Brain (organoid and tissue), 16 donors: ENCODE measurements at places on chromosomes 11 and 22. TPM values are rescaled to one million over a fixed set of nuclear protein-coding genes. Genes with fewer than 3 reads are reported as not detected.

DNA sequence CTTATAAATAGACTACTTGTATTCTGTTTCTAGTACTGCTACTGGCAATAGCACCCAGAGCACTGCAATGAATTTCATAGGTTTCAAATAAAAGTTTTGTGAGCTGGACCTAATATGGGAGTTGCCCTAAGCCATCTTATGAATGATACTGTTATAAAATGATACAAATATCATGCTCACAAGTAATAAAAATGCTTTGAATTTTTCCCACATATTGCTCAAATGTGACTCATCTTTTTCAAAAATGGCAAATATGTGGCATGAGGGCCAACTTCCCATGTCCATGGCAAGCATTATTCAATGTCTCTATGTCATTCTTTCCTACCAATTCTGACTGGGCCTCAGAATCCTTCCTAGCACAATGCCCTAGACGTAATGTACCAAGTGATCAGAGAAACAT, 137.6 kb downstream of the TRPC6 start:
- DNase-seq: no peak

DNA sequence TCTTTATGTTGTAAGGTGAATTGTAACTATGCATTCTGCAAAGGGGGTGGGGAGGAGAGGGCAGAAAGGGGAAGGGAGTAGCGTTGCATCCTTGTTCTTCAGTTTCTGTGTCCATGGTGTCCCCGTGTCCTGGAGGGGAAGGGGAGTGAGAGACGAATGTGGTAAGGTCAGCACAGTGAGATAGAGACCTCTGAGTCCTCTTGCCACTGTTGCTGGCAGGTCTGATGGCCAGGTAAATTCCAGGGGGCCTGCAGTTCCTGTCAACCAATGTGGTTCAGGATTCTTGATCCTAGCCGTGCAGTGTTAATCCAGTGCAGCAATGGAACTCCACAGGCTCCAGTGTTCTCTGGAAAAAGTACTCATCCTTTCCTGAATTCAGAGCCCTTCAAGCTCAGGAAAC, 14.6 kb upstream of the ADSL start:
- no peak for DNase-seq

DNA sequence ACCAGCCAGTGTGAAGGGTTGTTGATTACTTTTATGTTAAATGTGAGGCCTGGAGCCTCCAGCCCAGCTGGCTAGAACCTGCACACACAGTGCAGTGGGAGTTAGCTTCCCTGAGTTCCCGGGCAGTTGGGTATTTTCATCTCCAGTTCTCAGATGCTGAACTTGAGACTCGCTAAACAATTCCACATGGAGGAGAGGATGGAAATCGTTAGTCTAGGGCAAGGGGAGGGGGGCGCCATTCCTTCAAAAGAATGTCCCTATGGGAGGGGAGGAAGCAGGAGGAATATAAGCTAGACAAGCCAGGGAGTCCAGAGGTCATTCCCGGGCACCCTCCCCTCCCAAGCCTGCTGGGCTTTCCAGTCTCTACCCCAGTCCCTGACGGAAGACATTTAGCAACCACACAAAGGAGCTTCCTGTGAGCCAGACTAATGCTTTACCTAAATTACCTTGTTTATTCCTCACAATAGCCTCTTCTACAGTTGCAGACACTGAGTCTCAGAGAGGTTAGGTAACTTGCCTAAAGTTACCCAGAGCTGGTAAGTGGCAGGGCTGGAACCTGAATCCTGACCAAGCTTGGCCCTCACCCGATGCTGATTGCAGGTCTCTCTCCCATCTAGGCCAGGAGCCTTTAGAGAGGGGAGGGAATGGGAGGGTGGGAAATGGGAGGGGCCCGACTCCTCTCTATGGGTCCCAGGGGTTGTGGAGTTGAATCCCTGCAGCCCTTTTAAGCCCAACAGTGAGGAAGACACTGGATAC, 1.9 kb upstream of the TSKU start:
- DNase-seq: no peak

OR51B5 gene
- not detected for polyA plus RNA-seq
